ENCODE measurements at places on chromosomes 5 and 9.

DNA sequence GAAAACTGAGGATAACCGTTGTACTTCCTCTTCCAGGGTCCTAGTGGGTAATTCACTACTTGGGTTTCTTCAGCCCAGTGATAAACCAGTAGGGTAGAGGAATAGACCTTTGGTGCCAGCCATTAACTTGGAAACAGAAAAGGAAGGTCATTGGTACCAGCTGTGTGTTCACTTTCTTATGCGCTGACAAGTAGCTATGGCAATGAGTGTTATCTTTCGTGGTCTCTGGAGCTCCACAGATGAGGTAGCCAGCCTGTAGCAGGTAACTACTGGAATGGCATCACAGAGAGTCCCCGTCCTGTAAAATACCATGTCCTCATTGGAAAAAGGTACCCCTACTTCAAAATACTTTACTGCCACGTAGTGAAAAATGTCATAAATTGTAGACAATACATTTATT lies 2.3 kb downstream of the UHRF2 start:
- DNase-seq, result no peak

DNA sequence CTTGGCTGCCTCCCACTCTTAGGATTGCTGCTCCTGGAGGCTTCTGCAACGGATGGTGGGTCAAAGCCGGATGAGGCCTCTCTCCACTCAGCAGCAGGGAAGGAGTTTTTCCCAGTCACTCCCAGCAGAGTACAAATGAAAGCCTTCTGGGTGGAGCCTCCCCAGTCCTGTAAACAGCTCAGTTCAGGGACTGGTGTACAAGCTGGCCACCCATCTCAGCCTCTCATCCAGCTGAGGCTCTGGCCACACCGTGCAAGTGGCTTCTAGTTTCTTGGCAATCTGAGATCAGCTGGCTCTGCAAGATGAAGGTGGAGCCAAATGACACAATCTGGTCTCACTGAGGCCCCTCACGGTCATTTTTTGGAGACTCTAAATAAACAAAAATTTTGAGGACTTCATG lies 10.0 kb downstream of the GPX3 start:
- no peak for DNase-seq

DNA sequence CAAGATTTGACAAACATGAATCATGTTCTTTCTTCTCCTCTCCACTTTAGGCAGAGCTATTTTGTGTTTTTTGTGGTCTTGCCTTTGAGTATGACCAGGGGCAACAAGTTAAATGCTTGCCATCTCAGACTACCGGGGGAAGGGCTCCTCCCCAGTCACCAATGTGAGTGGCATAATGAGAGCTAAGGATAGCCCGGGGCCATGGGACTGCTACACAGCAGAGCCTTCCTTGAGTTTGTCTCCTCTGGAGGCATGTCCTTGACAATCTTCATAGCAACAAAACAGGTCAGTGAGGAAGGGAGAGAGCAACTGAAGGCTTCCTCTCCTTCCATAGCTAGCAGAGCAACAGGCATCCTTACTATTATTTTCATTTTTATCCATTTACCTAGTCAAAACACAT lies 299.3 kb downstream of the ENC1 start:
- no peak for DNase-seq

DNA sequence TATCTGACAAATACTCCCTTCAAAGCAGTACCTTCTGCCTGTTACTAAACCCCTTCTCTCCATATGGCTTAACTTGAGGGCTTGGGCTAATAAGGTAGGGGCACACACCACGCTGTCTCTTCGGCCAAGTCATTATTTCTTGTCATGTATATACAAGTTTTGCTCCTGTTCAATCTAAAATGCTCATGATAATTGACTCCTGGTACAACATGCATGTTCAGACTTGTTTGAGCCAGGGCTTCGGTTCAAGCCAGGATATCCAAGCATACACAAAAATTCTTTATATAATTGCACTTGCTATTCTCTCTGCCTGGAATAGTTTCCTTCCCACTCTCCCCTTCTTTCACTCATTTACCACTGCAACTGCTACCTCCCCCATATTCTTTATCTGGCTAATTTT lies 756.0 kb upstream of the C9orf72 start:
- DNase-seq, result no peak

DNA sequence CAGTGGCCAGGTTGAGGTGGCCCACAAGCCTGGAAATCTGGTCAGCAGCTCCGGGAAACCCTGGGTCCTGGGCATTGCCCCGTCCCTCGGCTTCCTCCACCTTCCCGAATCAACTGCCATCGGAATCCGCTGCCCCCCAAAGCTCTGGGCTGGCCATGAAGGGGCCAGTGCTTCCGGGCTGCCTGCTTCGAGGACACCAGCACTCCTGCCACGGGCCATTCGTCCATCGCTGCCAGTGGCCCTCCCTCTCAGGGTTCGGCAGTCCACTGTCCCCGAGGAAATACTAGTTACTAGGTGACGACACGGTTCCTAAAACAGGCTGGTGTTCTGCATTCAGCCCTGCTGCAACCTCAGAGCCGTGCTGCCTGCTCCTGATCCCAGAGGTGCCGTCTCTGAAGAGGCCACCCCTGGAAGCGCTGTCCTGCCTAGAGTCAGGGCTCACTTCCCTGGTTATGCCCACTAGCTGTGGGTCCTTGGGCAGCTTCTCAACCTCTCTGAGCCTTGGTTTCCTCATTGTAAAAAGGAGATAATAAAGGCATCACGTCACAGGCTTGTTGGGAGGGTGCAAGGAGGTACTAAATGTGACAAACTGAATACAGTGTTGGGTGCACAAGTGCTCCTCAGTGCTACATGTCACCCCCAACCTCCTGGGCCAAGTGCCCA lies 3.5 kb upstream of the WDR5 start:
- DNase-seq, result no peak

- no peak for DNase-seq
Measured at GRCh38 chr5:74286734-74287695, 353.5 kb downstream of the ENC1 start.

- DNase-seq, result no peak
Measured at GRCh38 chr9:83362341-83362995, 175.7 kb downstream of the FRMD3 start.

- DNase-seq, result no peak
Measured at GRCh38 chr5:31944684-31945445, 229.3 kb downstream of the GOLPH3 start.

DNA sequence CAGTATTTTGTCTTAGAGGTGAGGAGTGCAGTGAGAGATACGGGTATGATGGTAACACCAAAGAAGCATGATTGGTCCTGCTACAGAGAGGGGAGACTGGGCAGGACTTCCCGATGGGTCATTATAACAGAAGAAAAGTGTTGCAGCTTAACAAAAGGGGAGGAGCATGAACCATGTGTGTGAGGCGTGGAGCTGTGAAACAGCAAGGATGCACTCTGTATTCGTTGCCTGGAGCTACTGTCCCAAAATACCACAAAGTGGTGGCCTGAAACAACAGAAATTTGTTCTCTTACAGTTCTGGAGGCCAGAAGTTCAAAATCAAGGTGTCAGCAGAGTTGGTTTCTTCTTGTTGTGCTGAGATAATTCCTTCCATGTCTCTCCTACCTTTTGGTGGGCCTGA lies 59.4 kb upstream of the GRHPR start:
- no peak for DNase-seq

- no peak for DNase-seq
Measured at GRCh38 chr9:26181836-26182235, 503.6 kb upstream of the TUSC1 start.

DNA sequence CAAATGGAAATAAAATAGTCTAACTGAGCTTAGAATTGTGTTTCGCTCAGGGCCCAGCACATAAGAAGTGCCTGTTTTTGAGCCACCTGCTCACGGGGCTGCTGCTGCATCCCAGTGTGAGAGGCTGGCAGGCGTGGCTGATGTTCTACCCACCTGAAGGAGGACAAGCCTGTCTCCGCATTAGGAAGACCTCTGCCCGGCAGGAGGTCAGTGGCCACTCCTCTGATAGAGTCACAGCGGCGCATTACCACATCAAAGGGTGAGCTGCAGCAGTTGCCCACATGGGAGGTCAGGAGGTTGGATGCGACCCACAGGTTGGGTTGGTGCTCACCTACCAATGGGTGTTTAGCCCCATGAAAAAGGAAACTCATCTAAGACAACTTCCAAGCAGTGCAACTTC lies 3.7 kb upstream of the SLC6A7 start:
- DNase-seq, result no peak

- no peak for DNase-seq
Measured at GRCh38 chr9:15711931-15712330, 159.1 kb downstream of the CCDC171 start.

DNA sequence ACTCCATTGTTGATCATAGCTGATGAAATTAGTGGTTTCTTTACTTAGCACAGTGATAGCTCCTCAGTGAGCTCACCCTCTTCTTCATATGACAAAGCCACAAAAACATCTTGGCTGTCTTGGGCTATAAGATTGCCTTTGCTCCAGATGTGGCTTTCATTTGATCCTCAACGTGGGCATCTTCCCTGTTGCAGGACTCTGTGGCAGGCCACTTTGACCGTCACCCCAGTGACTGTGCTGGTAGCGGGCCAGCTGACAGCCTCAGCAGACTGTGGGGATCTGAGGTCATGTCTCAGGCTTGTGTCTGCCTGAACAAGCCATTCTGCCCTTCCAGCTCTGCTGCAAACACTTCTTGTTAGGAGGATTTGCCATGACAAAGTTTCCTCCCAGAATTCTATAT lies 422.2 kb downstream of the NR2F1-AS1 start:
- no peak for DNase-seq

- no peak for DNase-seq
Measured at GRCh38 chr5:135016861-135017290, 17.2 kb downstream of the PITX1 start.

- no peak for DNase-seq
Measured at GRCh38 chr9:133584559-133585476, 24.4 kb downstream of the FAM163B start.

DNA sequence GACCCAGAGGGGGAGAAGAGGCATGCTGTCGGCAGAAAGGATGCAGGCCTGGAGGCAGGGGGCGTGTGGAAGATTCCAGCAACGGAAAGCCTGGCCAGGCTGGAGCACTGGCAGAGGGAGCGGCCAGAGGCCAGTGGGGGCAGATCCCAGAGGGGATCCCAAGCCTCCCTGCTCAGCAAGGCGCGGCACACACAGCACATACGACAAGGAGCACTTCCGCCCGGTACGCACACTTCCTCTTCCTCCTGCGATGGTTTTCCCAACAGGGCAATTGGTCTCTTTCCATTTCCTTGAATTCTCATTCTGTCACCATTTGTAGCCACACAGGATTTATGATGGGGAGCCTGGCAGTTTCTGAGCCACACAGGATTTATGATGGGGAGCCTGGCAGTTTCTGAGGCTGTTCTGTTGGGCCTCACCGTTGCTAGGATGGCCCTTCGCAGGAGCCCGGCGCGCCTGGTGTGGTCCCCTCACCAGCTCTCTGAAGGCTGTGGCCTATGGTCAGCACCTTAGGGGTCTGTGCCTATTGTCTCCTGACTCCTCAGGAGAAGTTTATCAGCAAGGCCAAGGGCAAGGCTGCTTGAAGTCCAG lies 123.5 kb upstream of the RAPGEF1 start:
- no peak for DNase-seq

DNA sequence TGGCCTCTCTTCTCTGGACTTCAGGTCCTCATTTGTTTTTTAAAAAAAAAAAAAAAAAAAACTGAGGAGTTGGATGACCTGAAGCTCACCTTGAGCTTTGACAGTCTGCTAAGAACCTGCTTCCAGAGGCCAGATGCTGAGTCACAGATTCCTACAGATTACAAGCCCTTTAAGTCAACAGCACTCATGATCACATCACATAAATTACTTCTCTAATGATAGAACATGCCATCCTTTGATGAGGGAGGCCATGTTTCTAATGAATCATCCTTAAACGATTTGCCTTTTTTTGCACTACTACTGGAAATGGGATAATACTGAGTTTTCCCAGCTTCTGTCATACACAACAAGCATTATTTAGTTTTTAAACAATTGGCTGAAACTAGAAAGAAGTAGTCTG lies 34.2 kb upstream of the MYOT start:
- DNase-seq, result no peak

DNA sequence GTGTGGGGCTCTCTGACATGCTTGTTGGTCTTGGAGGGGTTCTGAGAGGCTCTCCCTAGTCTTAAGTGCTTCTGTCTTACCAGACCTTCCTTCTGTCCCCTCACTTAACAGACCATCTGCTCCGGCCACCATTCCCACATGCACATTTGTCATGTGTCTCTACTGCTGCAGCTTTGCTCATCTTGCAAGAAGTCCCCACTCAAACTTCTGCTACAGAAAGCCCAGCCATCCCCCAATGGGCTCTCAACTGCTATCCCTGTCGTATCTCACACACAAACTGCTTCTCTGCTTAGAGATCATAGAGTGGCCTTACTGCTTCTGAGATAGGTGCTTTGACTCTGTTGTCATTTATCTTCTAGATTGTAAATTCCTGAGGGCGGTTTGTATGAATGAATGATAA lies 69.4 kb downstream of the NUP214 start:
- no peak for DNase-seq

Data from left renal cortex interstitium (tissue), 4 donors.